IMR-90 (cell line): ENCODE measurements at places on chromosomes 3 and 15. TPM values are rescaled to one million over a fixed set of nuclear protein-coding genes. Genes with fewer than 3 reads are reported as not detected.
A peak's percentile ranks its signal among the peaks of the same experiment; 100 is the strongest.

Gene ZNF80
- not detected in 2 replicates for polyA plus RNA-seq

Gene UROC1
- polyA plus RNA-seq: not detected in 2 replicates

Gene TUBGCP4
- 7.7 and 7.9 TPM in 2 replicates for polyA plus RNA-seq

DNA sequence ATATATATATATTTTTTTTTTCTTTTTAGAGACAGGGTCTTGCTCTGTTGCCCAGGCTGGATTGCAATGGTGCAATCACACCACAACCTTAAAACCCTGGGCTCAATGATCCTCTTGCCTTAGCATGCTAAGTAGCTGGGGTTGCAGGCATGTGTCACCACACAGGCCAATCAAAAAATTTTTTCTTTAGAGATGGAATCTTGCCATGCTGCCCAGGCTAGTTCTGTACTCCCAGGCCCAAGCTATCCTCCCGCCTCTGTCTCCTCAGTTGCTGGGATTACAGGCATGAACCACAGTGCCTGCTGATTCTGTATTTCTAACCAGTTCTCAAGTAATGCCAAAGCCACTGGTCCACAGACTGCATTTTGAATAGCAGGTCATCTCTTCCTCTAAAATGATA is 291.3 kb upstream of the ZPLD1 start:
- DNase-seq: no peak

GRCh38 chr3:111870620-111871019 is 11.6 kb downstream of the PHLDB2 start:
- DNase-seq: peak; percentile 22

DNA sequence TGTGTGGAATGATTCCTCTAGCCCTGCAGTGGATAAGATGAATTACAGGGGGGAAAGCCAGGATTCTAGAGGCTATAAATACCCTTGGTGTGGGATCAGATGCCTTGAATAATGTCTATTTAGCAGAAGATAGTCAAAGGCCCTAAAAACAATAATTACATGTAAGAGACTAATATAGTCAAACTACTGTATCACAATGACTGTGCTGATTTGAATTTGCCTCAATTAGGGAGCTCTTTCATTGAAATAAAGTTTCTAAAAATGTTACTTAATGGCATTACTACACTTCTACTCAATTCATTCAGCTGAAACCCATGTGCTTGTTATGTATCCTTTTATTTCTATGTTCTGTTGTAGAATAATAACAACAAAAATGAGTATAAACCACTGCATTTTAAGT is 915.6 kb downstream of the TUSC7 start:
- no peak for DNase-seq

GRCh38 chr3:110381992-110382391 is 689.6 kb upstream of the NECTIN3 start:
- no peak for DNase-seq

DNA sequence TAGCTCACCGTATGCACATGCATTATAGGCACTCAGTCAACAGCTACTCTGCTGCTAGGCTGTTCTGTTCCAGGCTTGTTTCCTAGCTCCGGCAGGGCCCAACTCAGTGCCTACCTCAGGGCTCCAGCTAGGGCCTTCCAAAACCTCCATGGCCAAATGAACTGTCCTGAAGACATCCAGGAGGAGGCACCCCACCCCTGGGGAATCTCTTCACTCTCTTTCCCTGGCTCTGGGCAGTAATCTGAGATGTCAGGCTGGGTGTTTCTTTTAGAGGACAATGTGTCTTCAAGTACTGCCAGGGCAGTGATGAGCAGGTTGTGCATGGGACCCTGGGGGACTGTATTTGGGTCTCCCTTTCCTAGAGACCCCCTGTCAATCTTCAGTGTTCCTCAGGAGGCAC is 38.3 kb upstream of the TPM1 start:
- DNase-seq: no peak

GRCh38 chr3:42701371-42702065 is 1.1 kb downstream of the HHATL start:
- no peak for DNase-seq

- DNase-seq: no peak
Observed at GRCh38 chr3:193819117-193820010, 226.4 kb downstream of the OPA1 start.

DNA sequence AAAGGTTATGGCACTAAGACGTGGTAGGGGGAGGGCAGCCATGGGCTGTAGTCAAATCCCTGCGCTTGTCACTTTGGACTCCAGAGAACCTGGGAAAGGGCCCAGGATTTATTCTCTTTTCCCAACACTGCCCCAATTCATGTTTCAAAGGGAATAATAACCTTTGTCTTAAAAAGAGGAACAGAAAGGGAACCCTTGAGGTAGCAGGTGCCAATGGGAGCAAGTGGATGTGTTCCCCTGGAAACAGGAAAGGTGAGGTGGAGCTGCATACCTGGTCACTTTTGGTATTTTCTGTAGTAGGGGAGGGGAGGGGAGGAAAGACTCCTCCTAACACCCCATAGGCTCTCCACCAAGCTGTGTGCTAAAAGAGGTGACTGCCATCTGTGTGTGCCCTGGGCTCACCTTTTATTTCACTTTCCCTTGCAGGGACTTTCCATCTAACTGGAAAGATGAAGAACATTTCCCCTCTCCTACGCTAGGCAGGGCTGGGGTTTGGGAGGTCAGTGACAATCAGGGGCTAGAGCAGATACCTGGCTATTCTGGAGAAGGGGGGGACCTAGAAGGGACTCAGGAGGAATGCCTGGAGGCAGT is 6.1 kb upstream of the CHST14 start:
- no peak for DNase-seq

GRCh38 chr3:55445551-55445950 is 41.6 kb downstream of the WNT5A start:
- no peak for DNase-seq
